ENCODE measurements at places on chromosomes 7 and 10.

DNA sequence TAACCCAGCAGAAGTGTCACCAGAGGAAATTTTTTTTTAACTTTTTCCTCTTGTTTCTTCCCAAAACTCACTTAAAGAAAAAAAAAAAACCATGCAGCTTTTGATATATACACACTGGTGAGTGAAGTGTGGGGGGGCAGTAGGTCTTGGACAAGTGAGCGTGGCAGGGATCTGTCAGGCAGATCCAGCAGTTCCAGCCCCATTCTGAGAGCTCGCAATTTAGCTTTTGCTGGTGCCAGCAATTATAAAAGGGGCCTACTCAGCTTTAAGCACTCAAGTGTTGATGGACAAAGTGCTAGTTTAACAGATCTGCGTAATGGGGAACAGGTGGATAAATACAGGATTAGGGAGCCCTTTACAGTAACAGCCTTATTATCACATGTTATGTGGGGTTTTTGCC lies 619.2 kb upstream of the GALNT17 start:
- no peak for DNase-seq

DNA sequence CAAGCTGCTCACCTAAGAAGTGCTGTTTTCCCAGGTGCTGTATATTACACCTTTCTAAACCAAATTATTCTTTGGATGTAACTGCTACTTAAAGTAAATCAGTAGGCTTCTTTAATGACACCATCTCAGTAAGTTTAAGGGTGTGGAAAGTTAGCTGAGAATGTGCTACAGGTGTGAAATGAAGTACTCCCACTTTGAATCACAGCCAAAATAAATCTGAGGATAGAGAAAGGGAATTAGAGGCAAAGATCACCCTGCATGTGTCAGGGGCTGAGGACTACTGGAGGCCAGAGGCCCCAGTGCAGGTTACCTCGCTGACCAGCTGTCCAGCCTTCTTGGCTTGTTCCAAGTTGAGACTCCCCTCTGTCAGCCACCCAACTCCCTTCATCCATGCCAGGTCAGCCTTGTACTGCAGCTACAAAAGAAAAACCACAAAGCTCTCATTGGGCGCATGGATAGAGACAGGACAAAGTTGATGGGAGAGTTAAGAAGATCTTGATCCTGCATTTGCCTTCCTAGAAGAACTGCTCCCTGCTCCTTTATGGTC lies 35.2 kb downstream of the NRAP start:
- DNase-seq = no peak

DNA sequence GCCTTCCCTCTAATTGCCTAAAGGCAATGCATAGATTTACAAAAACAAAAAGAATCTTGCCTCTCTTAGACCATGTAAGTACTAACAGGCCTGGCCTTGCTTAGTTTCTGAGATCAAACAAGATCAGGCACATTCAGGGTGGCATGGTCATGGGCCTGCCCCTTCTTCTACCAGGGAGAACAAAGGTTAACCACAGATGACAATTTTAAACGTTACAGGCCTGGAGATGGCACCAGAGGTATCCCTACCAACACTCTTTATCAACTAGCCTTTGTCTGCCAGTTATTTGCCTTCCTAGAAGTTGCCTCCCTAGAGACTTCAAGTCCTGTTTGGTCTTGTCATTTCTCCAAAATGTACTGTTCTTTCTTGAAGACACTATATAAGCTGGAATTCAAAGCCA lies 252.6 kb downstream of the DOCK4 start:
- no peak for DNase-seq

DNA sequence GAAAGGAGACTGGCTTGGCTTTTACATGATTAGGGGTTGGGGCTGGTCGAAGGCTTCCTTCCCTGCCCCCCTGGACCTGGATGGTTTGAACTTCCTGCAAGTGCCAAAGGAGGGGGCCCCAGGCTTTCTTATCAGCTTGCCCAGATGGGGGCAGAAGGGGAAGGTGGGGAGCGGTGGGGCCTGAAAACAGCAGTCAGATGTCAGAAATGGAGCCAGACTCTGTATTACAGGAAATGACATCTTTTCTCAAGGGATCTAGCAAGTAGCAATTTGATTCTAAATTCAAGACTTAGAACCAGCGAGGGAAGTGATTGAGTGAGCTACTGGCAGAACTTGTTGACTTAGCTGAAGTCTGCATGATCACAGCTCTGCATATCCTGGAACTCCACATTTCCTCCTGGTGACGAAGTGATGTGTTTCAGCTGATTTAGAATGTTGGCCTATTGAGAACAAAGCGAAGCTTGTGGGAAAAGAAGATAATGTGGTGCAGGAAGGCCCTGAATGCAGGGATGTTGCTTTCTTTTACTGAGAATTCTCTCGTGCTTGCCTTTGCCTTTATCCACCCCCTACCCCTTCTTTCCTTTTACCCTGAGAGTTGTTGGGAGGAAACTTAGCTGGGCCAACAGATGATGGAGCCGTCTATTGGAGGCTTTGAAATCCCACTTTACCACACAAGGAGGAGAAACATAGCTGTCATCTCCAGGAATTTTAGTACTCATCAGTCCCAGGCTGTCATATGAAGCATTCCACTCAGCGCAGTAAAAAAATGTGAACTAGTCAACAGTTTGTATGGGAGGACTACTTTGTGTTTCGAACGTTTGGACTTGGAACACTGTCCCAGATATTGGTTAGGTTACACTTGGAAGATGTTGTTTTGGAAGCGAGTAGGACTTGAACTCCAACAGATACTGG lies 43.2 kb downstream of the CCNY start:
- DNase-seq = peak; percentile 91

DNA sequence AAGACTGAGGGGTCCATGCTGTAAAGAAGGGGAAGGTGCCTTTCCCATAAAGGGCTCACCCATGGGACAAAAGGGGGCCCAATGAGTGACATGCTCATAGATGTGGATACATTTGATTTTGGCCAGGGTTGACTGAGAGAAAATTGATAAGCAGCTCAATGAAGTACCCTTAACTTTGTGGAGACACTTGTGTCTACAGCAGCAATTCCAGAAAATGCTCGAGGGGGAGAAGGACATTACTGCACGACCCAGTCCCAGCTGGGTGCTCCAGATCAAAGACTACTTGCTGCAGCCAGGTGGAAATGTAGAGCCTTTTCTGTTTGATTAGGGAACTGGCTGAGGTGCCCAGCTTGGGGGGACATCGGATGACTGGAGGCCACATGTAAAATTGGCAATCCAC lies 22.2 kb upstream of the ADAMTS14 start:
- DNase-seq = no peak

DNA sequence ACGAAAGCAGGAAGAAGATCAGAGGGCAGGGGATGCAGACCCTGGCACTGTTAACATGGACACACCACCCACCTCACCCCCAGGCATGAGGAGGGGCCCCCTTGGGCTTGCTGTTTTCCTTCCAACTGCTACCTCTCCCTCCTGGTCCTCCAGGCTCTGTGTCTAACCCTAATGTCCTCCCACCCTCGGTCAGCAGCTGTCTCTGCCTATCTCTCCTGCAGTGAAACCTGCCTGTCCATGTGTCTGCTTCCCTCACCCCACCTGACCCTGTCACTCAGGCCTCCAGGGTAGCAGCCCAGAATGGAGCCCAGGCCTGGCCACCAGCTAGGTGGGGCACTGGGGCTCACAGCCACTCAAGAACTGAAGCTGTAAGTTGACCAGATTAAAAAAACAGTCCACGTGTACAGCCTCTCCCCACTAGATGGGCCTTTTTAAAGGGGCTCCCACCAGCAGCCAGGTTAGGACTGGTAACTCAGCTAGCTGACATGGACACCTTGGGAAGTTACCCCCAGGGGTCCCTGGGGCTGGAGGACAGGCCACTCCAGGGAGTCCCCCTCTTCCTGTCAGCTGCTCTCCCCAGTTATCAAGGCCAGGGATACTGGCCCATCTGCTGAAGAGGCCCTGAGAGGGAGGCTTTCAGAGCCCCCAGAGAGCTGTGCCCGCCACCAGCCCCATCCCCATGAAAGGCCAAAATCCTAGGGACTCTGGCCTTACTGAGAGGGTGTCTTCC lies 1.5 kb downstream of the SMARCD3 start:
- DNase-seq = peak; percentile 5

DNA sequence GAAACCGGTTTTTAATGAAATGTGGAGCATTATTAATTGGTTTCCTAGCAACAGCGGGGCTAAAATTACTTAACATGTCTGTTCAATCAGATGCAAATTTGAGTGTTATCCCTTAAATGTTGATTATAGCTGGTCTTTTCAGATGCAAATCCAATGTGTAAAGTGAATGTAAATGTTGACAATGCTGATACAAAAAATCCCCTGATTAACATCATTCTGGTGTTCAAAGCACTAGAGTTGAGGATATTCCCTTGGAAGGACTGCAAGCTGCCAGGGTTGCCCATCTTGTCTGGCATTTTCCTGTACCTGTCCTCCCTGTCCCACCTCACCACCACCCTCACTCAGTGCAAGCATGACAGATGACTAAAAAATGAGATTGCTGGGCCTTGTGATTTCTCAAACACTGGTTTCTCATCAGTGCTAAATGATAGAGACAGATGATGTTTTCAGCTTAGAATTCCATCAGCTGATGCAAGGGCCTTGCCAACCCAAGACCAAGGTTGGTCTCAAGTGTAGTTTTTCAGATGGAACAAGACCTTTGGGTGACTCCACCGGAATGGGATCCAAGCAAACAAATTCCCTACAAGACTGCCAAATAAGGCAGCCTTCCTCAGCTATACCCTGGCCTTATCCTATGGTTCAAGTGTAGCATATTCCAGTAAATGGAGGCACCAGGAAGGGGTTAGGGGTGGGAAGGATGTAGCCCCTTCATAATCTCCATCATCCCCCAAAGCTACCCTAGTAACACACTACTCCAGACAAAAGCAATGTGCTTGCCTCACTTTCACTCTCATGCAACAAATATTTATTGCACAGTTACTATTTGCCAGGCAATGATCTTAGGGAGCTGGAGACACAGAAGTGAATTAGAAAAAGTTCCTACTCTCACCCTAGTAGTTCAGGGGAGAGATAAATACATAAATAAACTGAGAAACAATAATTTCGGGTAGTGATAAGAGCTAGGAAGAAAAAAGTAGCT lies 54.9 kb downstream of the JAZF1 start:
- no peak for DNase-seq

GRCh38 chr7:135692055-135692454 lies 29.7 kb downstream of the STMP1 start:
- peak; percentile 72 for DNase-seq

DNA sequence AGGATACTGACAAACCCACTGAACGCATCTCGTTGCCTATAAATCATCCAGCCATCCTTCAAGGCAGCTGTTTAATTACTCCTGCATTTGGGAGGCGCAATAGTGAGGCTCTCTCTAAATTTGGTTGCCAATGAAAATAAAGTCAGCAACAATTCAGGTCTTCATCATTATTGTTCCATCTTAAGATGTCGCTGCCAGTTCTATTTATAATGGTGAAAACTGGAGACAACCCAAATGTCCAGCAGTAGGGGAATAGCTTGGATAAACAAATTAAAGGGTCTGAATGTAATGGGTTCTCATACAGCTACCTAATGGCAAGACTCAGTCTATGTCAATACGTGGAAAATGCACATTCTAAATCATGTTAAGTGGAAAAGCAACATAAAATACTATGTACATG lies 120.1 kb upstream of the PLXNA4 start:
- DNase-seq = no peak

- no peak for DNase-seq
Observed at GRCh38 chr10:132281915-132282666, 25.7 kb downstream of the STK32C start.

DNA sequence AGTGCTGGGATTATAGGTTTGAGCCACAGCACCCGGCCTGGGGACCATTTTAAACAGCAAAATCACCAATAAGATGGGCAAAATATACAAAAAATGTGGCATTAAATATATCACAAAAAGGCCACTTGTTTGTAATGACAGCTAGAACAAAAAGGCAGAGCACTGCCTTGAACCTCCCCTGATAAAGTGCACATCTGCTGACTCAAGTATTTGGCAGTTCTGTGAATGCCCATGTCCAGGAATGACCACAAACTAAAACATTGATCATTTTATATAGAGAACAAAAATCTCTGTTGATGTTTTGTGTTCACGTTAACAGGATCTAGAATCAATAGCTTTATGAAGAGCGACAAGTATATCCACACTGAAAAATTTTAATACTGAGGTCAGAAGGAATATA lies 21.5 kb downstream of the HERC4 start:
- peak; percentile 32 for DNase-seq

GRCh38 chr7:152882576-152883310 lies 123.2 kb downstream of the ACTR3B start:
- no peak for DNase-seq

DNA sequence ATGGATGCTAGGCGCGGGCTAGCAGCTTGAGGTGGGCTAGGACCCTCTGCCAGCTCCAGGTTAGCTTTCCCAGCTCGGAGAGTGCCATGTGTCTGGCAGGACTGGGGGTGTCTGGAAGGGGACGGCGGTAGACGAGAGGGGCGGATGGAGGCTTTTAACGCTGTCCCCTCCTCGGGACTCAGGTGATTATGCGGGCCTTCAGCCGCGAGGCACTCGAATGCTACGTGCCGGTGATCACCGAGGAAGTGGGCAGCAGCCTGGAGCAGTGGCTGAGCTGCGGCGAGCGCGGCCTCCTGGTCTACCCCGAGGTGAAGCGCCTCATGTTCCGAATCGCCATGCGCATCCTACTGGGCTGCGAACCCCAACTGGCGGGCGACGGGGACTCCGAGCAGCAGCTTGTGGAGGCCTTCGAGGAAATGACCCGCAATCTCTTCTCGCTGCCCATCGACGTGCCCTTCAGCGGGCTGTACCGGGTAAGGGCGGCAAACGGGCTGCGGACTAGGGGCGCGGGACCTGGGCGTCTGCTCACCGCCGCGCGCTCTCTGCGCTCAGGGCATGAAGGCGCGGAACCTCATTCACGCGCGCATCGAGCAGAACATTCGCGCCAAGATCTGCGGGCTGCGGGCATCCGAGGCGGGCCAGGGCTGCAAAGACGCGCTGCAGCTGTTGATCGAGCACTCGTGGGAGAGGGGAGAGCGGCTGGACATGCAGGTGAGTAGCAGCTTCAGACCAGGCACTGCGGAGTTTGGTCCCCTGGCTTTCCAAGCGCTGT lies 1.1 kb downstream of the CYP26A1 start:
- DNase-seq = no peak

DNA sequence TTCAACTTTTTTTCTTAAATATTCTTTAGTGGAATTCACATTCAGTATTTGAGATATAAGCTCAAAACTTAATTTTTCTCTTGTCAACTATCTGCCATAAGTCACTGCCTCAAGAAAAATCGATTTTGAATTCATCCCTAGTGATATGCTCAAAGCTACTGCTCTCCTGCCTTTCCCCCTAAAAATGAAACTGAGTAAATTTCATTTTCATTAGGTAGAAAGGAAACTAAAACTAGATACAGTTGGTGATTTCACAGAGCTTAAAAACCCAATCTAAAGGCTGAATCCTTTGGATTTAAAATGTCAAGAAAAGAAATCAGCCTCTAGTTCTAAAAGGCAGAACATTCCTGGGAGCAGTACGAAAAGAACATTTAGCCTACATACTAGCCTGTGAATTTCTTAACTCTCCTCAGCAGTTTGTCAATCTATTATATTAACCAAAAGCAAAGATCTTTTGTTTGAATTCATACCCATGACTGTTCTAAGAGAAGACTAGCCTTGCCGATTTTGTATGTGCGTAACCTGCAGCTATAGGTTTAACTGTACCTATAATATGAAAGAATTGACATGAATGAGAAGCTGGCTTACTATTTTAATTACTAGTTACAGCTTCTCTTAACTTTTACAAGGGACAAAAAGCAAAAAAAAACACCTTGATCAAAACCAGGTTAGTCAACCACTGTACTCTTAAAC lies 4.9 kb upstream of the FAM53B start:
- DNase-seq = no peak
